ENCODE measurements at places on chromosomes 3 and 15. TPM values are rescaled to one million over a fixed set of nuclear protein-coding genes. Genes with fewer than 3 reads are reported as not detected.

The TMEM212 gene
- not detected for total RNA-seq

GRCh38 chr3:126845920-126846715 is 136.8 kb upstream of the PLXNA1 start:
- H3K27me3 ChIP-seq = no peaks in the 10 kb centered on the region
- no peak for DNase-seq
- H3K36me3 ChIP-seq = no peaks in the 10 kb centered on the region
- H3K4me1 ChIP-seq = no peaks in the 10 kb centered on the region
- H3K27ac ChIP-seq = no peak overlapping the region
- H3K4me3 ChIP-seq = no peak overlapping the region

GRCh38 chr3:179929091-179929529 is 107.6 kb downstream of the PEX5L start:
- no peaks in the 10 kb centered on the region for H3K36me3 ChIP-seq
- H3K4me3 ChIP-seq = no peak overlapping the region
- peak; percentile 49 for DNase-seq
- no peak overlapping the region for H3K27ac ChIP-seq
- peaks cover 32% of the 10 kb centered on the region for H3K27me3 ChIP-seq

DNA sequence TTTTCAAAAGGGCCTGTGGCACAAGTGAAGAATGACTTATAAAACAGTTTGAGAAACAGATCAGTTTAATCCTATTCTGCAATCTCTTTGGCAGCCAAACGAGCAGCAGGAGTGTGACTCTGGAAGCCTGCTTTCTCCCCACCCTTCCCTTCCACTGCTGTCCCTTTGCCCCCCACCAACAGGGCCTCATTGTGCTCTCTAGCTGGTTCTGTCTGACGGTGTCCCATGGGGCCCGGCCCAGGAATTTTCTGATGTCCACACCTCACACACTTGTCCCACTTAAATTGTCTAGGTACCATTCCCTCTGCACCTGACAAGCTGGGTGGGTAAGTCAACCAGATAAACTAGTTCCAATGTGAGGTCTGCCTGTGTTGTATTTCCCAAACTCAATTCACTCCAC is 16.4 kb downstream of the SLCO2A1 start:
- no peak overlapping the region for H3K27ac ChIP-seq
- no peaks in the 10 kb centered on the region for H3K4me1 ChIP-seq
- H3K4me3 ChIP-seq = no peak overlapping the region

GRCh38 chr3:180267202-180267843 is 230.6 kb upstream of the PEX5L start:
- no peak overlapping the region for H3K27ac ChIP-seq
- no peaks in the 10 kb centered on the region for H3K36me3 ChIP-seq
- no peaks in the 10 kb centered on the region for H3K27me3 ChIP-seq
- peaks cover 8% of the 10 kb centered on the region for H3K4me1 ChIP-seq

DNA sequence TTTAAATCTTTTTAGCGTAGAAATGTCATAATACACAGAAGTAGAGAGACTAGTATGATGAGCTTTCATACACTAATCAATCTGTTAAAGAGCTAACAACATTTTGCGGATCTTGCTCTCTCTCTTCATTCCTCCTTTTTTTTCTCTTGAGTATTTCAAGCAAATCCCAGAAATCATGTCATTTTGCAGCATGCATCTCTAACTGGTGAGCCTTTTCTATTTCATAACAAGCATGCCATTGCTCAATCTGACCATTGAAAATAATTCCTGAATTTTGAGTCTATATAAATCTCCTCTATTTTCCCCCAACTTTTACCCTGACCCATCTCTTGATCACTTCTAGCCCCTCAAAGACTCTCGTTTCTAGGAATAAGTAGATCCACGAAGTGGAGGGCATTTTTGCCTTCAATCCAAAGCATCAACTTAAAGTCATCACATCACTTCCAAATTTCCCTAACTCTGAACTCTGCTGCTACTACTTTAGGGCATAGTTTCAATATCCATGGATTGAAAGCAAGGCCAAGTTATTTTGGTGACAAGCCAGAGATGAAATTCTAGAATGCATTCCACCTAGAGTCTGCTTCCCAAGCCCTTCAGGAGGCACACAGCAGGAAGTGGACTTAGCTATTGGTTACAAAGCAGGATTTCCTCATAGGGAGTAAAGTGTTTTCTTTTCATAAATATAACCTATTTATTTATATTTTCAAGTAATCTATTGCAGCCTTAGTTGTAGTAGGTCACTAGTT is 253.5 kb upstream of the ZPLD1 start:
- H3K27me3 ChIP-seq = peaks cover 1% of the 10 kb centered on the region
- H3K36me3 ChIP-seq = peaks cover 2% of the 10 kb centered on the region
- no peak for DNase-seq
- no peak overlapping the region for H3K4me3 ChIP-seq
- H3K27ac ChIP-seq = no peak overlapping the region
